ENCODE measurements at places on chromosomes 7 and 10.
A peak's percentile ranks its signal among the peaks of the same experiment; 100 is the strongest.

DNA sequence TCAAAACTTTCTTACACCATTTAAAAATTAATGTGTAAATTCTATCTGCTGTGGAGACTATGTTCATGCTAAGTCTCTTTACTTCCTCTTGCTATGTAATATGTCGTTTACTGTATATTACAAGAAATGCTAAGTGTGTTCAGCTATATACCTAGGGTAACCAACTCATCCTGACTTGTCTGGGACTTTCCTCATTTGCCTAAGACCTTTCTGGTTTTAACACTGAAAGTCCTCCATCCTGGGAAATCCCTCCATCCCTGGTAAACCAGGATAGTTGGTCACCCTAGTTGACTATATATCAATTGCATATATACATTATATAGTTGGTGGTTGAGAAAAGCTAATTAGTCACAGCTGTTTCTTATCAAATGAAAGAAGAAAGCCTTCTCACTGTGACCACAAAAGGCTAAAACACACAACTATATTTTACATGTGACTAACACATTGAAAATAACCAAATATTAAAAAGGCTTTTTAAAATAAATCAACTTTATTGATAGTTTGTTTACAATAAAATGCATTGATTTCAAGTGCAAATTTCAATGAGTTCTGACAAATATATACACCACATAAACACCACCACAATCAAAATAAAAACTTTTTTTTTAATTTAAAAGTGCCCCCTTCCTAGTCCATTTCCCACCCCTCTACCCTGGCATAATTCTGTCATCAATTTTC is 167.7 kb upstream of the INHBA start:
- no peak for DNase-seq

- DNase-seq: no peak
These were observed 65.9 kb downstream of the FAM204A start for GRCh38 chr10:118276204-118276603.

- no peak for DNase-seq
These were observed 55.7 kb upstream of the PTER start for GRCh38 chr10:16381083-16381482.

DNA sequence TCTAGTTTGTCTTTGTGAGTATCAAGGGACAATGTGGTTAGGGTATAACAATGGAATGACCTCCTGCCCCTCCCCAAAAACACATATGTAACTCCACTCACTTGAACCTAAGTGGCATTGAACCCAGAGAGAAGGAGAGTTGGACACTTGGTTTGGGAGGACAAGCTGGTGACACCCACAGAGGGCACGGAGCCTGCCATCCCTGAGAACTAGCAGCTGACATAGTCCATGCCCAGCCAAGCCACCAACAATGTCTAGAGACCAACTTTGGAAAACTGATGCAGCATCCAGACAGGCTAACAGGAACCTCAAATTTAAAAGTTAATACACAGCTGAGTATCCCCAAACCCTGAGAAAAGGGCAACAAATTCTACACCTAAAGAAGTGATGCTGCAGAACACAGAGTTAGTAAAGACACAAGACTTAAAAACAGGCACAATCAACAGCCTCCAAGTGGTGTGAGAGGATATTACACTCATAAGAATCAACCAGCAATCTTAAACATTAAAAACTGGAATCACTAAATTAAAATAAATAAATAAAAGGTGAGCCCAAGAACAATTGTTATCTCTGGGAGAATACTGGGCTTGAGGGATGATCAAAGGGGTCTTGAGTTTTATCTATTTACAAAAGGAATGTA is 27.2 kb downstream of the NUDCD3 start:
- peak; percentile 15 for DNase-seq

DNA sequence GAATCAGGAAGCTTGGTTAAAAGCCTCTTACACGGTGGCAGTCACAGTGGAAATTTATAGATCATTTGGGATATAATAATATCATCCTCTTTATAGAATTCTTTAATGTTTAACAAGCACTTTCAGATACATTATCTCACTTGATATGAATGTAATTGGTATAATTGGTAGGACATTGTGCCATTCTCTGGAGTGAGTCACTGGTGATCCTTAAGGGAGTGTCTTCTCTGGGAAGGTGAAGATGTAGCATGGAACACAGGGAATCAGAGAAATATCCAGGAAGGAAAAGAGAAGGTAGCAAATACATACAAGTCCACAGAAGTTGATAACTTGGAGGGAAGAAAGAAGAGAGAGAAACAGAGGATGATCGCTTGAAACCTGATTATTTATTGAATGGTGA is 9.8 kb downstream of the PTPRZ1 start:
- no peak for DNase-seq

DNA sequence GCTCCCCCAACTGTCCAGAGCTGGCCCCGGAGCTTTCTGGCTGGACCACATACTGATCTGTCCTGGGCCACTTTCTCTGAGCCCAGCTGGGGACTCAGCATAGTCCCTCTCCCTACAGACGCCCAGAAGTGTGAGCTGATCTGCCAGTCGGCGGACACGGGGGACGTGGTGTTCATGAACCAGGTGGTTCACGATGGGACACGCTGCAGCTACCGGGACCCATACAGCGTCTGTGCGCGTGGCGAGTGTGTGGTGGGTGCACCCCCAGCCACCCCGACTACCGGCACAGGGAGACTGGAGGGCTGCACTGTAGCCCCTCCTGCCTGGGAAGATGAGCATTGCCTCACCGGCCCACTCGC is 41.8 kb downstream of the TBATA start:
- DNase-seq: no peak

DNA sequence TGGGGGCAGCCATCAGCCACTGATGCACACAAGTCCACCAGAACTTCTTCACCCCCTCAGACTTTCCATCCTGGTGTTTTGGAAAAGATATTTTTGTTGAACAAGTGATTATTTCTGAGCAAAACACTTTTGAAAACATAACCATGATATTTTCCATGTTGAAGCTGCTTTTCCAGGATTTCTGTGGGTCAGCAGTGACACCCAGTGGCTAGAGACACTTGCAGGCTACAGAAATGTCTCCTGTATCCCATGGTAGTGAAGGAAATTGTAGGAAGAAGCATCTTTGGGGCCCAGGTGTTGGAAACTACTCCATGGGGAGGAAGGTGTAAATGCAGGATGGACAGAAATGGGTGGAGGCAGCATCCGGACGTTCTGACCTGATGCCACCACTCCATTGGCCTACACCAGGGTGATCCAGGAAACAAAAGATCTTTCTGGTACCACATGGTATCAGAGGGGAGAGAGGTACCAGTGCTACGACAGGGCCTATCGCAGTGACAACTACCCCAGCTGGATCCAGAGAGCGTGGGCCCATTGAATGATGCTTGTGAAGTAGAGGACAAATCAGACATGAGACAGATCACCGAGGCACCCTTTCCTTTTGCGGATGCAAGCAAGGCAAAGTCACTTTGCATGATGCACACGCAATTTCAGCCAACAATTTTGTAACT is 111.7 kb upstream of the COBL start:
- DNase-seq: no peak

- DNase-seq: no peak
These were observed 337.1 kb upstream of the GLI3 start for GRCh38 chr7:42573881-42574672.

GRCh38 chr10:69996611-69997010 is 56.0 kb upstream of the MACROH2A2 start:
- no peak for DNase-seq

DNA sequence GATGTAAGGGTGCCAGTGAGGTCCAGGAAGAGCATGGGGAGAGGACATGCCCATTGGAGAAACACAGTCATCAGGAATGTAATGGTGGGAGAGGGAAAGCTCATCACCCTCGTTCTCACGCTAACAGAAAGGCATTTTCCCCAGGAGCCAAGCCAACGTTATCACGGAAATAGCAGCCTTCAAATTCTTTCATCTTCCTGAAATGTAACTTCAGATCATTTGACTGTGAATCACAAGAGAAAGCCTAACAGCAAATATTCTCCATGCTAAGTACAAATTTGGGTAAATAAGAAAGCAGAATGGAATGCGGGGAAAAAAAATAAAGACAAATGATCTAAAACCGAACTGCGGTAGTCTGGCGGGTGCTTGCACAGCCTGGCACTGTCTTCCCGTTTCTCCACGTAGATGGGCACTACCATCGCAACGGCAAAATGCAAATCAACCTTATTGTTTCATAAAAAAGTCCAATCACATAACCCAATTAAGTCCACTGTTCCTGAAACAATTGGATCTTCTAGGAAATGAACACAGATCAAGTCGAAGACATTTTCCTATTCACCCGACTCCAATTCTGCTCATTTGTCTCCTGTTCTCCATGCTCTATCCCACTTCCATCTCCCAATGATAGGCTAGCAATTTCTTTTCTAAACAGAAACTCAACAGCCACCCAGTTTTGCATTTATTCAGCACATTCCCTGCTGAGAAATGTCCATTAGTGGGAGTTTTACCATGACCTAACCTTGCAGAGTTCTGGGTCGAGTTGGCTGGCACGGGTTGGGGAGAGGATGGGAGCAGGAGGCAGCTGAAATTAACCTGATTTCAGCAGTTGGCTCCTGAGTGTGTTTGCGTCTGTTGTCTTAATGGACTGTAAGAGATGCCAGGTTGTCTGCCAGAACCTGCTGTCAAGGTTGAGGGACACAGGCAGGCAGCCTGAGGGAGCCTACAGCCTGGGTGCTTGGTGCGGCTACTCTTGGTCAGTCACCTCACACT is 74.6 kb upstream of the FRMD4A start:
- DNase-seq: no peak

DNA sequence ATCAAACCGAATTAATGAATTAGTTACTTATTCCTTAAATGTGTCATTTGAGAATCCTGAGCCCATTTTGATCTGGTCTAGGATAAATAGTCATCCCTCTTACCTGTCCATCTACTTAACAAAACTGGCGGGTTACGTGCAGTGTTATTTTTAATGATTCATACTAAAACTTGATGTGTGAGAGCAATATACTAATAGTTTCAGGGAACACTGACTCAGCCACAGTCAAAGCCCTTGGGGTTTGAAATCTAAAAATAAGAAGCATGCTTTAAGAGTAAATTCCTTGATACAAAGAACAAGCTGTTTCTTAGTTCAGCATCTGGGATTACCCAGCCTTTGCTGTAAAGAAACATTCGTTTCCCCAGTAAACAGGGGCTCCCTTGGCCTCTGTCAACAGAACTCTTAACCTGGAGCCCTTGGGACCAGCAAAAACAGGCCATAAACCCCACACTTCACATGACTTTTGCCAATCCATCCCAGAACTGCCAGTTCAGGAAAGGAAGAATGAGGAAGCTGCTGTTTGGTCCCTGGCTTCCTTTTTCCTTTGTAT is 370.6 kb upstream of the IGFBP3 start:
- DNase-seq: no peak

DNA sequence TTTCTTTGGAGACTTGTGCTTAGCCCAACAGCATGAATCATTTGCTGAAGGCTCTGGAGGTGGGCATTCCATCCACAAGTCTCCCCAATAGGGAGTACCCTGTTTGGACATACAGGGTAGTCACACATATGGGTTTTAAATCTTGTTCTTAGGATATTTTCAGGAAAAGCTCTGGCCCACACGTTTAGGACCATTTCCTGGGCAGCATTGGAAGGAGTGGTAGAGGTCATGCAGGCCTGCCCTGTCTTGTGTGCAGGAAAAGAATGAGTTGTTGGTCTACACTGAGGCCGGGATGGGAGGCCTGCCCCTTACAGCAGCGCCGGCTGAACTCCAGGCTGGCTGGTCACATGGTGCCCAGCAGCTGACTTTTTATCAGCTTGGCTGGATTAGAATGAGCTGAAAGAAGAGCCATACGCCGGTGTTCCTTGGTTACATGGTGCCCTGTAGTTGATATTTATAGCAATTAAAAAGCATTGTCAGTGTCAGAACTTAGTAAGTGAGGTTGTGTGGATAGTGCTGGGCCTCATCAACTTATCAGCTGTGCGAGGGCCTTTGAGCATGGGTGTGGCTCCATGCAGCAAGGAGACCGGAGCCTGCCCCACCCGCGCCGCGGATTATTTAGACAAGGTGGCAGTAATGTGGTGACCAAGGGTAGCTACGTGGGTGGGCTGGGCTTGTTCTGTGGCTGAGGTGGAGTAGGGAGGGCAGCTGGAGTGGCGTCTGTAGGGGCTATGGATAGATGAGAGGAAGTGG is 28.6 kb downstream of the OGDH start:
- DNase-seq: peak; percentile 93

DNA sequence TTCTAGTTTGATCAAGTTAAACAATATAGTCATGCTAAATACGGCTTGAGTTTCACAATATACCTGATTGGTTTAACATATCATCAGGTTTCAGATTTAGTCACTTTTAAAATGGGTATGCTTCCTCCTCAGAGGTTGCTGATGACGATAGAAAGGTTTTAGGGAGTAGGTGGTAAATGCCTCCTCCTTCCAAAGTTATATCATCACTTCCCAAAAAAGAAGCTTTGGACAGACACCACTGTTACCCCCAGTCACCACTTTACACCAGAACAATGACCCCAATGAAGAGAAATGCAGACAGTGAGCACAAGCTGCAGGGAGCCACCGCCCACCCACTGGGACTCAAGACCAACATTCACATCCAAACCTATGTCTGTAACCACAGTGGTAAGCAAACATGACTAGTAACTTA is 244.6 kb downstream of the SORCS1 start:
- DNase-seq: no peak

- no peak for DNase-seq
These were observed 546.3 kb downstream of the SDK1 start for GRCh38 chr7:3847336-3847735.

DNA sequence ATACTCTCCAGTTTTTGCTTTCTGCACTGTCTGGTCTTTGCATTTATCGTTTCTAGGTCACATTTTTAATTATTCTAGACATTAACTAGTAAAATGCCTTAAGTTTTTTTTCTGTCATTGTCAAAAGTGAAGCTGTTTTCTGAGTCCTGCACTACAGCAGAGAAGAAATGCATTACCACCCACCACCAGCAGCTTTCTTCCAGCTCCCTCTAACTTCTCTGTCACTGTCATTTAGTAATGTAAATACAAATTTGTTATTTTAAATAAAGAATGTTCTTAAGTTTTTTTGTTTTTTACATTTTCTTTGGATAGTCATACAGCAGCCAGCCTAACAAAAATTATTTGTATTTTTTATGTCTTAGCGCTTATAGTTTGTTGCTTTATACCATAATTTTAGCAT is 18.8 kb downstream of the PTPRZ1 start:
- no peak for DNase-seq

DNA sequence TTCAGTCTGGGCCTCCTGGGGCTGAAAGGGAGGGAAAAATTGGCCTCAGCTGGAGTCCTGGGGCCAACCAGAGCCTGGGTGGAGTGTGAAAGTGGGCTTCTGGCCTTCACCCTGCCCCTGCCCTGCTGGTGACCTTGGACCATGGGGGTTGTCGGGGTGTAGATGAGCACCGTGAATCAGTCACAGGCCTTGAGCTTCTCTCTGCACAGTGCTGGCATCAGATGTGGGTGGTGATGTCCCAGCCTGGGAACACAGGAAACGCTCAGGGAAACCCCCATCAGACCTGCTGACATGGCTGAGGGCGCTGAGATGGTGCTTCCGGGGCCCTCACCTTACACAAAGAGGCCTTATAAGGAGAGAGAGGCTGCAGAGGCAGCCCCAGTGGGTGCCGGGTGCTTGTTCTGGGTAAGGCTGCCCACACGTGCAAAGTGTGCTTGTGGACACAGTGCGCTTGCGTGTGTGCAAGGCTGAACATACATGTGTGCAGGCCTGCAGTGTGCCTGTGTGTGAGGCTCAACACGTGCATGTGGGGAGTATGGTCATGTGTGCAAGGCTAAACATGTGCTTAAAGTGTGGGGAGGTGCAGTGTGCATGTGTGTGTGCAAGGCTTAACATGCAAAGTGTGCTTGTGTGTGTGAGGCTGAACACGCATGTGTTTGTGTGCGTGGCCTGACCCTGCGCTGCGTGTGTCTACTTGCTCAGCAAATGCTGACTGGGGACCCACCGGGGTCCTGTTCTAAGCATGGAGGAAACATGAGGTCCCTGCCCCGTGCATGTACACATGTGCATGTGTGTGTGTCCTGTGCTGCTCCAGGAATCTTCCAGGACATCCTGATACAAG is 6.5 kb downstream of the ARPC1B start:
- DNase-seq: no peak

Data from erythroblast (primary cell).